ENCODE measurements at places on chromosomes 6 and 20.

DNA sequence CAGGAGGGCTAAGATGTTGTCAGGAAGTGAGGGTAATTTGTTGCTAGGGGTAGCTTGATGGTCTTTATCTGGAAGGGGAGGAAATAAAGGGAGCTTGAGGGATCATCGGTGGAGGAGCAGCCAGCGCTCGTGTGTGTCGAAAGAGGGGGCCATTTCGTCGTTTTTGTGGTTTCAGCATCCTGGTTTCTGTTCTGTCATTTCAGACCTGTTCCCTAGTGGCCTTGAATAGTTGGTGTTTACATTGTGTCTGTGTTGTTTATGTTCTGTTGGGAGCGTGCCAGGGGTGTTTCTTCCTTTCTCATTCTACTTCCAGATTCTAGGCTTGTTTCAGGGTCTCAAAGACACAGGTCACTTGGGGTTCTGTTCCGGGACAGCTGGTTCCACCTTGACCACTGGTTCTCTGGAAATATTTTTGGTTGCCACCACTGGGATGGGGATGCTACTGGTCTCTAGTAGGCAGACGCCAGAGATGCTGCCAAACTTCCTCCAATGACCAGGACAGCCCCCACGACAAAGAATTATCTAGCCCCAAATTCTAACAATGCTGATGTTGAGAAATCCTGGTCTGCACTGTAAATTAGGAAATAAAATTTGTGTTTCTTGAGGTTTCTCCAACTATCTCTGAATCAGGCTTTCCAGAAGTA is 113.9 kb upstream of the NAA20 start:
- no peak for DNase-seq

- DNase-seq = no peak
Measured at GRCh38 chr6:11224252-11224965, 8.1 kb downstream of the NEDD9 start.

DNA sequence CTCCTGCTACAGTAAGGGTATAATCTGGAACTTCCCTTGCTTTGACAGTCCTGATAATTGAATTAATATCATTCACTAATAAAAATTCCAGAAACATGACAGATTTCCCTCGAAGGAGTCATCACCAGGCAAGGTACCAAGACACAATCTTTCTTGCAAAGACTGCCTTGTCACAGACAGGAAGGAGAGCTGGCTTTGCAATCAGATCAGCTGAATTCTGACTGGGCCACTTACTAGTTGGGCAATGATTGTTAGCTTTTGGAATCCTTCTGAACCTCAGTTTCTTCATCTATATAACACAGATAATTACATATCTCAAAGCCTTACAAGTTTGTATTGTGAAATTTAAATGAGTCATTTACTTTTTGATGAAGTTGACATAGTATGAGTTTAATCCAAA is 344.2 kb downstream of the RFPL4B start:
- DNase-seq = no peak

GRCh38 chr6:14595751-14596150 is 478.2 kb downstream of the CD83 start:
- no peak for DNase-seq

- DNase-seq = no peak
Measured at GRCh38 chr20:9532069-9532838, 17.9 kb downstream of the LAMP5 start.

DNA sequence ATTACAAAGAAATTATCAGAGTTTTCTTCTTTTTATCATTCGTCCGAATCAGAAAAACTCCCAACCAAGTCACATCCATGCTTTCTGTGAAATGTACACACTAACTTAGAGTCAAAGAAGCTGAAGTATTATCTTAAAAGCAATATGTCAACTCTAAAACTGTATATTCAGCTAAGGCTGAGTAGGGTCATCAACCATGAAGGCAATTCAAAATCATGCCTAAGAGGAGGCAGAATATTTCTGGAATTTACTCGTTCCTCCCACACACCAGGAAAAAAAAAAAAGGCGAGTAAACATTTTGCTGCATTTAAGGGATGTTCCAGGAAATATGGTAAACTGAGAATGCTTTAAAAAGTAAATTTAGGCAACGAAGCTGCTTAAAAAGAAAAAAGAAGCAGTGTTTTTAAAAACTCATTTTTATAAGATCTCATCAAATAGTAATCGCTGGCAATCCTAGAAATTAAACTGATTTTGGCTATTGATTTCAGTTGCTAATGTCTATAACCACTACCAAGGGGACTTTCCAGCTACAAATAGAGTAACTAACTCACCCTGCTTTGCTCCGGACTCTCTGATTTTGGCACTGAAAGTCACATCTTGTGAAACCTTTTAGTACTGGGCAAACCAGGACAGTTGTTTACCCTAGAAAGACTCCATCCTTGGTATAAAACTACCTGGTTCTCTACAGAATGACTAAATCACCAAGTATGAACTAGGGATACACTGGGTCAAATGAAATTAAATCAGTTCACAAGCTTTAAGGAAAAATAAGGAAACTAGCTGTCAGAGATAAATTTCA is 82.8 kb downstream of the MBOAT1 start:
- no peak for DNase-seq

DNA sequence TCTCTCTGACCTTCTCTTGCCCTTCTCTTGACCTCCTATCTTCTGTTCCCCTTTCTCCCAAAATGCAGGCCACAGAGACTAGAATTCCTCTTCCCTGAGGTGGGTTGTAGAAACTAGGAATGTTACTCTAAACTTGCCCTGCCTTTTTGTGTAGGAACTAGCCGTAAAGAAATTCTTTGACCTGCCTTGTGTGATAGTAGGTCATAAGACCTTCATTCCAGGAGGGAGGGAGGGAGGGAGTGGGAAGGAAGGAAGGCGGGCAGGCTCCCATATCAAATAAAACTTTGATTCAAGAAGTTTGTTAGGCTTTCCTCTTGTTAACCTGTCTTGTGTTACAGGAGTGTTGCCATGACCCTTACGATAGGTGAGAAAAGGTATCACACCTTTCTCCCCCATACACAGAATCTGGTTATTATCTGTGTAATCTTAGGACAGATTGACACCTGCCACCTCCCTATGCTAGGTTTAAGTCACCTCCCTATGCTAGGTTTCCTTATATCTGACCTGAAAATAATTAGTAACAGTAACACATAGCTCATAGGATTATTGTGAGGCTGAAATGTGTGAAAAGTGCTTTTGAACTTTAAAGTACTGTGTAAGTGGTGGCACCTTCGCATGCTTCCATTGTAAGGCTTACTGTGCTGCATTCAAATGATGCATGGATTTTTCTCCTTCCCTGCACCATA is 32.6 kb upstream of the FUCA2 start:
- DNase-seq = no peak

DNA sequence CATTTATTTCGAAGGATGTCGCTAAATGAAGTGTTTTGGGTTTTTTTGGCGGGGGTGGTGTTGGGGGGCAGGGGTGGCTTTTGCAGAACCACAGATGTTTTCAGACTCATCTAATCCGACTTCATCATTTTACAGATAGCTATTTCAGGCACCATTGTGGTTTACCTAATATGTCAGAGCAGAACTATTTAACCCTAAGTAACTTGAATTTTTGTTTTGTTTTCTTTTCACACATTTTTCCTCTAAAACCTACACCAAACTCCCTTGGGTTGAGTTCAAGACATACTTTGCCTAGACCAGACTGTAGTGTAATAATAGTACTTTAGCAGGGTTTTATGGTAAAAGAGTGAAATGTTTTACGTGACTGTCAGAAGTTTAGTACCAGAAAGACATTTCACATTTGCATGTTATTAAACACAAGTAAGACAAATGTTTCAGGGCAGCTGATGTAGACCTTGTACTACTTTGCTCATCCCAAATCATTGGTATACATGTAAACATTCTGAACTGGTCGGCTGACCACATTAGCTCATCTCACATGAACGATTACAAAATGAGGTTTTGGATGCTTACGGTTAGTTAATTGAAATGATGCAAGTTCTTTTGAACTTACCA is 37.7 kb downstream of the MAP3K4 start:
- DNase-seq = no peak

- DNase-seq = no peak
Measured at GRCh38 chr6:106927531-106928398, 46.8 kb downstream of the CD24 start.

DNA sequence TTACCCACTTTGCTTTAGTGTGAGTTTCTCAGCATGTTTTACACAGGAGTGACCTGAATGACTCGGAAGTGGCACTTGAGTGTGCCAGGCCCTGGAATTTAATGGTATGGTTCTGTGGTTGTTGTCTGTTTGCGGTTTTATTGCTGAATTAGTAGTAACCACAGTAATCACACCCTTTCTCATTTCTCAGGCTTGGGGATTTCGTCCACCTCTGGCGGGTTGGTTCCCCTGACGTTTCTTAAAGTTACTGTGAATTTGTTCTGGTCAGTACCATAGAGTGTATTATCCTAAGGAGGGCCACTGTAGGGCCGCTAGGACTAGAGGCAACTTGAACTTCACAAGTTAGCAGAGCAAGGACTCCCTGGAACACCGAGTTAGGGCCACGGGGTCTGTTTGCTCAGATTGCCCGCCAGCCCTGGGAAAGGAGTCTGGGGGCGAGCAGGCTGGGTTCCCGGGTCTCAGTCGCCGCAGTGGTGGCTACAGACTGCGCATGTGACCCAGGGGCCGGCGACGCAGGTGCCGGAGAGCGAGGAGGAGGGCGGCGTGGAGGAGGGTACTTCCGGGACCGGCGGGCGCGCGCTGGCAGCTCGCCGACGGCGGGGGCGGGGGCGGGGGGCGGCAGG is 546 bp upstream of the KLHL32 start:
- no peak for DNase-seq

GRCh38 chr6:9540534-9541126 is 874.2 kb downstream of the TFAP2A start:
- DNase-seq = no peak

DNA sequence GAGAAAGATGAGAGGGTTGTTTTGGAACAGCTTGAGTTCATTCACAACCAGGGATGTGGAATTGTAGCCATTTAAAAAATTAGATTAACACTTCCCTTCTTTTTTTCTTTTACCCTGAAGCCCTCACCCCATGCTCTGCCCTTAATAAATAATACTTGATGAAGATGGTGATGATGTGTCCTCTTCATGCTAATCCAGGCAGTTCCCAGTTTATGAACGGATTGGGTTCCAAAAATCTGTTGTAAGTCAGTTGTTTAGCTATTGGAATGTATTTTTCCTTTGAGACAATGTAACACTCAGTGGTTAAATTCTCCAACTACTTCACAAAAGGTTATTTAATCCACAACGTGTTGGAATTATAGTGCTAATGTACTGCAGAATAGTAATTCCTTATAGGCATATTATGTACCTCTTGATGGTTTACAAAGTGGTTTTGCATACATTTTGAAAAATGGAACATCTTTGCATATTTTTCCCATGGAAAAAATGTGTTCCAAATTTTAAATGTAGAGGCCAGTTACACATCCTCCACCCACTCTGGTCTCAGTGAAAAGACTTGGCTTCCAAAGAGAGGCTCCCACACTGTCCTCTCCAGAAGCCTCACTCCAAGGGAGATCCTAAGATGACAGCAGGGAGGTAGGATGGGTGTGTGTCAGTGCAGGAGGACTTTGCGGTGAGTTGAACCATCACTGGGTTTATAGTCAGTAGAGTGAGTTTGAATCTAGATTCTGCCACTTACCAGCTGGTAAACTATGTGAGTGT is 45.8 kb upstream of the CEP162 start:
- no peak for DNase-seq

DNA sequence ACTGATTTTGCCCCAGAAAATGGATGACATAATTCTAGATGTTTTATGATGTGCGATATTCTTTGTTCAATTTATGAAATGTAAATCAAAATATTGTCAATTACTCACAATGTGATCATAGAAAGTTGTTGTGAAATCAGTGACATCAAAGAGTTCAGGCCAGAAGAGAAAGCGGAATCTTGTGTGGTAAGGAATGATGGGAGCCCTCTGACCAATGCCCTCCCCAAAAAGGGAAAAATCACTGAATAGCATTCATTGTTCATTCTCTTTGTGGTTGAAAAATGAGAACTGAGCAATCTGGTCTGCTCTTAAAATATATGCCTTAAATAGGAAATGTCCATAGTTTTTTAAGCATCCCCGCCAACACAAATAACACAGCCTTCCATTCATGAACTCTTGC is 247.1 kb upstream of the GRIK2 start:
- no peak for DNase-seq

DNA sequence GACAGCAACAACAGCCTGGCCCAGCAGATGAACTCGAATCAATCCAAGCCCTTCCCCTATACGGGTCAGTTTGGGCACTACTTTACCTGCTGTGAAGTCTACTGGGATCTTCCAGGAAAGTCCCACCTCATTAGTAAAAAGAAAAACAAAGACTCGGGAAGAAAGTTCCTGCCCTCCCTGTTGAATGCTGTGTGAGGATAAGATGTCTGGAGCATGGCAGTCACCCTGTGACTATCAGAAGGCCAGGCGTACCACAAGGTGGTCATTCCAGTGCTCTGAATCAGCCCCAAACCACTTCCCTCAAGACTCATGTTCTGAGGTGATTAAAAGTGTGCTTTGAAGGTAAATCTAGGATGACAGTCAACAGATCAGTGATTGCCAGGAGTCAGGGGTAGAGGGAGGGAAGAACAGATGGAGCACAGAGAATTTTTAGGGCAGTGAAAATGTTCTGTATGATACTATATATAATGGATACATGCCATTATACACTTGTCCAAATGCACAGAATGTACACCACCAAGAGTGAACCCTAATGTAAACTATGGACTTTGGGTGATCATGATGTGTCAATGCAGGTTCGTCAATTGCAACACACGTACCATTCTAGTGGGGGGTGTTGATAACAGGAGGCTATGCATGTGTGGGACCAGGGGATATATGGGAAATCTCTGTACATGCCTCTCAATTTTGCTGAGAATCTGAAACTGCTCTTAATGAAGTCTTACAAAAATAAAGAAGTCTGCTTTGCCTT is 14.7 kb downstream of the FKBP1A start:
- no peak for DNase-seq

DNA sequence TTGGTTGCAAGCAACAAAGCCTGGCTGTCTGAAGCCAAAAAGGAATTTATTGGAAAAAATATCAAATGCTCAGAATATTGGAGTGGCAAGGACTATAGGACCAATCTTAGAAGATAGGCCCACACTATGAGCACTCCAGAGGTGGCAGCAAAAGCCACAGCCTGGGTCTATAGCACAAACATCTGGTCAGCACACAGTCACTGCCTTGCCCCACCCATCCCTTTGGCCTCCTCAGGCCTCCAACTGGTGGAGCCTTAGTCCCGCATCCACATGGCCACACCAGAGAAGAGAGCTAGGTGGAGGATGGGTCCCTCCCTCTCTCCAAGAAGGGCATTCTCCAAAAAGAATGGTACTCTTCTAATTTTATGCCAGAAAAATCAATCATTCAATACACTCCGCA is 14.0 kb downstream of the NUDT3 start:
- no peak for DNase-seq

GRCh38 chr6:26284537-26285142 is 80.4 kb upstream of the BTN3A2 start:
- DNase-seq = peak; percentile 9

GRCh38 chr20:34246126-34246626 is 5.0 kb downstream of the ASIP start:
- DNase-seq = no peak

GRCh38 chr6:116330511-116330910 is 40.2 kb upstream of the DSE start:
- DNase-seq = no peak
